ENCODE measurements at places on chromosomes 3 and 15.

GRCh38 chr3:127450331-127450730, 140.2 kb downstream of the TPRA1 start:
- no peak for DNase-seq

GRCh38 chr3:62332835-62333244, 40.5 kb downstream of the FEZF2 start:
- peak; percentile 19 for DNase-seq

DNA sequence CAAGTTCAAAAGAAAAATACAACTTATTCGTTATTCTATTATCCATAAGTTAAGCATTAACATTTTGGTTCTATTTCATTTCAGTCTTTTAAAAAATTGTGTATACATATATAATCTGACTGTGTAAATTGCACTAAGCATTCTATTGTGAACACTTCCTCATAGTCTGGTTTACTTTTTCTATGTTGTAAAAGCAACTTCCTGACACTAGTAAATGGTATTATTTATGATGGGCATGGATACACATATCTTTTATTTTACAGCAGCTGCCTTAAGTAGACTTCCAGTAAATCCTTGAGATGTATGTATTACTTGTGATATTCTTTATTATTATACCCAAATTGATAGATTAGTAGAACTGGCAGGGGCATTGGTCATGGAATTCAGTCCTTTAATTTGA, 58.2 kb downstream of the FNDC3B start:
- no peak for DNase-seq

- no peak for DNase-seq
Measured at GRCh38 chr15:68445351-68445750, 13.4 kb upstream of the ITGA11 start.

DNA sequence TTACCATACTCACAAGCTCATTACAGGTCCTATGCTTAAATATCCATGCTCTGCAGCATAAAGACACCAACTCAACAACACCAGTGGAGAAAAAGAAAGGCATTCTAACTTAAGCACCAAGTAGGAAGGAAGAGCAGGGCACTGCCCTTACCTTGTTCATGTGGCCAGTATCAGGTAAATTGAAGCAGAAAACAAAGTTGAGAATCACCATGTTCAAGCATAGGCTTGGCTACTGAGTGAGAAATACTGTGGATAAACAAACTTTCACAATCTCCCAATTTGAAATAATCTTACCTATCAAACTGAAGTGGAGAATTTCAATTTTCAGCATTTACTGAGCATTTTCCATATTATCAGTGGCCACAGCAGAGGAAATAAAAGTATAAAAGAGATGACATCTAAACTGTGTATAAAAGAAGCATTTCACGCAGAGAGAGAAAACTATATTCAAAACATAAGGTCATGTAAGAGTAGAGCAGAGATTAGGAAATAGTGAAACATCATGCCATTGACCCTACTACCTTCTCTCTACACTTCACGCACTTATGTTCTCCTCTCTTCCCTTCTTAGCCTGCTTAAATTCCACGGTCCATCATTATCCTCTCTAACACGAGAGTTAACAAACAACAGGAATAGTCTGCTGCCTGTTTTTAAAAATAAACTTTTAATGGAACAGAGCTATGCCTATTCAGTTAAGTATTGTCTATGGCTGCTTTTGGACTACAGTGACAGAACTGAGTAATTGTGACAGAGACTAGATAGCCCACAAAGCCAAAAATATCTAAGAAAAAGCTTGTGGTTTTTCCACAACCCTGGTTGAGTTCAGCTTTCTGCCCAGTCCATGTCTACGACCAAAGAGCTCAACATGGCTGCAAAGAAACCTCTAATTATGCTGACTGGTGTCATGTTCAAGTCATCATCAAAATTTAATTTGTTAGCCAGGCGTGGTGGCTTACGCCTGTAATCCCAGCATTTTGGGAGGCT, 142.5 kb downstream of the NR1I2 start:
- no peak for DNase-seq

DNA sequence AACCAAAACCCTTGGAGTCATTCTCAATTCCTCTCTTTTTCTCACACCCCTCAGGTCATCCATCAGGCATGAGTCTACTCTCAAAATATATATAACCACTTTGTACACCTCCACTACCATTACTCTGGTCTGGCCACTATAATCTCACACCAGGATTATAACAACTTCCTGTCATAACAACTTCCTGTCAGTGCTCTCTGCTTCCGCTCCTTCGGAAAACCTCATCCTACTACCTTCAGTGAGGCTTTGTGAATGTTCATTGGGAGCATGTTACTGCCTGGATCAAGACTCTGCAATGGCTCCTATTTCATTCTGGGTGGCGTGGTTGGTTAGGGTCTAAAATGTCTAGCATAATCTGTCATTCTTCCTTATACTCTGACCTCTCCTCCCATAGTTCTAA, 447.4 kb downstream of the MAGI1 start:
- DNase-seq: no peak

DNA sequence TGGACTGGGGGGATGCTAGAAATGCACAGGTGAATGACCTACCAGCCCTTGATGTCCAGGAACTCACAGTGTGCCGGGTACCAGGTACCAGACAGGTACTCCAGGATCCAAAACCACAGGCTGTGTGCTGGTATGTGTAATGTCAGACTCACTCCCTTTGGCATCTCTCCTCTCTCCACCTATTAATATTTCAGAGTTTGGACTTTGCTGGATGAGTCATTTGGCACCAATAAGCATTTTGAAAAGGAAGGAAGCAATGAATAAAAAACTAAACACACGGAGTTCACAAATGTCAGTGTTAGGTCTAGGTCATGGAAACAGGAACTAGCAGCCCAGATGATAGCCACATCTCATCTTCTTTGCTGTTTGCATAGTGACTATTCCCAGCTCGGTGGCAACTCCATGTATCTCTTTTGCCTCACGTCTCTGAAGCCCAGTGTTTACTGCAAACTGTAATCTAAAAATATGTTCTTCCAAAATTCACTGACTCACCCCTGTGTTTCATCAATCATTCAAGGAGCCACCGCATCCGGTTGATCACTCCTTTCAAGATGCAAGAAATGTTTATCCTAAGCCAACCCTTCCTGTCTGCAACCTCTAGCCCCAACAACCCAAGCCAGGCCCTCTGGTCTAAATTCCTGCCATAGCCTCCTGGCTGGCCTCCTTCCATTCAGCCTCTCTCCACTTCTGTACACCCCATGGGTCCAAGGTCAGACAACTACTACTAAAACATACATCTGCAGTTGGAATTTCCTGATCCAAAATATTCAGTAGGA, 8.4 kb downstream of the ITGB5 start:
- DNase-seq: peak; percentile 58

GRCh38 chr15:40999190-40999589, 45.9 kb downstream of the CHAC1 start:
- DNase-seq: no peak

DNA sequence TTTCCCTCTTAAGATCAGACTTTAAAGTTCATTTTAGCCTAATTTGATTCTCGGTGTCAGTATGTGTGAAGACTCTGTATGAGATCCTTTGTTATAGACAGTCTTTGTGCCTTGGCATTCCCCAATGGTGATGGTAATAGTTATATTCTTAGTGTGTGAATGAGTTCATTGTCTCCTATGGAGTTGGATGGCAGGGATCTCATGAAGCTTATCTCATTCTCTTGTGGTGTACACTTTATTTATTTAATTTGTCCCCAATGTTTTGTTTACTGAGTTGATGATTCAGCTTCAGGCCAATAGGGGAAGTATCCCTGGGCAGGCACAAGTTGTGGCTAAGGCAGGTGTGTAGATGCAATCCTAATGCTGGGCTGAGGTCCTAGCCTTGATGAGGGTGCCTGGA, 222.0 kb upstream of the DPPA4 start:
- DNase-seq: no peak

DNA sequence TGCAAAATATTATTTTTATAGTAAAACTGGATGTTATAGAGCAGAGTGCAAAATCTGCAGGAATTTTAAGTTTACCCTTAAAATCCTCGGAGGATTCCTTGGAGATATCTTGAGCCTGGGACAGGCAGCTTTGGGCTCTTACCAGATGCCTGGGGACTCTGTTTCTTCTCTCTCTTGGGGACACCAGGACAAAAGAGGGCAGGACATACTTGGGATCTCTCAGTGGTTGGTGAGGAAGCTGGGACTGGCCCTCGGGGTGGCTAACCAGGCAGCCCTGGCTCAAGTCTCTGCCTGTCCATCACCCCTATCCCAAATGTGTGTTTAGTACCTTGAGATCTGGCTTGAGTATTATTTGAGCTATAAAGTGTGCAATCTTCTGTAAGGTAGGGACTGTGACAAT, 38.6 kb downstream of the TKT start:
- no peak for DNase-seq

DNA sequence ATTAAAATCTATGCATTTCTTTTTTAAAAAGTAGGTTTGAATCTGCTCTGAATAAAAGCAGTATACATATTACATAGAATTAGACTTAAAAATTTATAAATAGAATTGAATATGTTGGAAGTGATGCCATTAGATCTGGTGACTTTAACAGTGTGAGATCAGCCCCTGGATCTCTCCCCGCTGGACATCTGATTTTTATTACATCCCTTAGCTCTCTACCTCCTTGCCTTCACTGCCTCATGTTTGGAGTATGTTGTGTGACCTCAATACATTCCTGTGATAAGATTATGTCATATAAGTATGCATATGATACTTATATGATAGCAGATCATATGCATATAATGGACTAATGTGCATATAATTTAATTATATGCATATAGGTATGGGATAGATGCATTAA, 643.4 kb upstream of the NR2F2 start:
- no peak for DNase-seq

DNA sequence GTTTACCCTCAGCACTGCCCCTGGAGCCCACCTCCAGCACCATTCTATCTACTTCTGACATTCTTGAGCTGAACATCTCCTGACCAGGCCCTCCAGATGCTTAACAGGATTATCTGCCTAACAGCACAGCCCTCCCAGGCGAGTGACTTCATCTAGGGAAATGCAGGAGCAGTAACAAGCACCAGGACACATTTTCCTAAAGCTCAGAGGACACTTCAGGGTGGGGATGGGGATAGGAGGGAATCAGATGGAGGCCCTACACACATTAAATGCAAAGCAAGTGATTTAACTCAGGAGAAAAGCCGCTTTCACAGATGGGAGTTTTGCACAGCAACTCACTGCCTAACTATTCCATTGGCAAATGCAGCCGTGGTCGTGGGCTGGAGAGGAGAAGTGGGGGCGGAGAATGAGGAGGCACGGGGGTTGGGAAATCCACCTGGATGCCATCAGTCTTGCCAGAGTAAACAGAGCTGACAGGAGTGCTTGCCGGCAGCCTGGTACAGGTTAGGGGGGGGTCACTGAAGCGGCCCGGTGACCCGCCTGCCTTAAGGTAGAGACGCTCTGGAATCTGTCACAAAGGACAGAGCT, 21.3 kb upstream of the BNC1 start:
- no peak for DNase-seq

- no peak for DNase-seq
Measured at GRCh38 chr3:54443561-54444161, 321.3 kb downstream of the CACNA2D3 start.

DNA sequence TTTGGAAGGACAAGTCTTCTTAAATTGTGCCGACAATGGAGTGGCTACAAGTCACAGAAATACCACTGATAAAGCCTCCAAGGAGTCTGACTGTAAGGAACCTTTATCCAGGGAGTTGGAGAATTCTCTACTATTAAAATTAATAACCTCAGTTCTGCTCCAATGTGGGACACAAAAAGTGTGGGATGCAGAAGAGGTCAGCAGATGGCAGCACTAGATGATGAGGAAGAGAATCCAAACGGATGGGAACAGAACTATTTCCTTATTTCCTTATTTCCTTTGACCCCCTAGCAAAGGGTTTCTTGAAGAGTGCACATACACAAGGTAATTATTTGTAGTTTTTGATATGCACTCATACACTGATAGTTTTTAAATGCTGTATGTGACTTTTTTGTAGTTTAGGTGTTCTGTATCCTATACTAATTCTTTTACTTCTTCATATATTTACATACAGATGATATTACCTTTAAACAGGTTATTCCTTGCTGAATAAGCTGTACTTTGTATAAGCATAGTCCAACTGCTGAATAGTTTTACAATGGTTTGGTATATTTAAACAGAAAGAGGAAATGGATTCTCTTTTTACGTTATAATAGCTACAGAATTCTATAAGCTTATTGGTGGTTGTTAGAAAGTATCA, 25.6 kb upstream of the NLGN1 start:
- peak; percentile 22 for DNase-seq

DNA sequence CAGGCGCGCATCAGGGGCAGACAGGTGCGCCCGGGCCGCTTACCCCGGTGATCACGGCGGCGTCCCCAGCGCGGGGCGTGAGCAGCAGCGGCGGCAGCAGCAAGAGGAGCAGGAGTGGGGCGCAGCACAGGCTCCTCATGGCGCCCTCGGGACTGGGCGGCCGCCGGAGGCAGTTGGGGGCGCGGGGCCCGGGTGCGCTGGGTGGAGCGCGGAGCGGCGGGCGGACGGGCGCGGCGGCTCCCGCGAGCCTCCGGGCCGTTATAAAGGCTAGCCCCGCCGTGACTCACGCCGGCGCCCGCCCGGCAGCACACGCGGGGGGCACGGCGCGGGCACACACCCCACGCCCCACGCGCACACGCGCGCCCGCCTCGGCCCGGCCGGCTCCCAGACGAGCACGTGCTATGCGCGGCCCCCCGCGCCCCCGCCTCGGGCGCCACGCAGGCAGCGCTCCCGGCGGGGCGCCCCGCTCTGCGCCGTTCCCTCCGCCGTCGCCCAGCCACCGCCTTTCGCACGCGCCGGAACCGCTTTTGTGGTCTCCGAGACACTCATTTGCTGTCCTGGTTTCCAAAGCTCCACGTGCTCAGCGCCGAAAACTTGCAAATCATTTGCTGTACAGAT, at the start of gene PROK2:
Gene PROK2 (minus strand): TSS at position 235 of the 618 bp plus-strand sequence. CDS start 96 bp downstream, at position 139.
- peak; percentile 25 for DNase-seq

GRCh38 chr3:42025370-42026138, 63.7 kb upstream of the ULK4 start:
- DNase-seq: peak; percentile 86

DNA sequence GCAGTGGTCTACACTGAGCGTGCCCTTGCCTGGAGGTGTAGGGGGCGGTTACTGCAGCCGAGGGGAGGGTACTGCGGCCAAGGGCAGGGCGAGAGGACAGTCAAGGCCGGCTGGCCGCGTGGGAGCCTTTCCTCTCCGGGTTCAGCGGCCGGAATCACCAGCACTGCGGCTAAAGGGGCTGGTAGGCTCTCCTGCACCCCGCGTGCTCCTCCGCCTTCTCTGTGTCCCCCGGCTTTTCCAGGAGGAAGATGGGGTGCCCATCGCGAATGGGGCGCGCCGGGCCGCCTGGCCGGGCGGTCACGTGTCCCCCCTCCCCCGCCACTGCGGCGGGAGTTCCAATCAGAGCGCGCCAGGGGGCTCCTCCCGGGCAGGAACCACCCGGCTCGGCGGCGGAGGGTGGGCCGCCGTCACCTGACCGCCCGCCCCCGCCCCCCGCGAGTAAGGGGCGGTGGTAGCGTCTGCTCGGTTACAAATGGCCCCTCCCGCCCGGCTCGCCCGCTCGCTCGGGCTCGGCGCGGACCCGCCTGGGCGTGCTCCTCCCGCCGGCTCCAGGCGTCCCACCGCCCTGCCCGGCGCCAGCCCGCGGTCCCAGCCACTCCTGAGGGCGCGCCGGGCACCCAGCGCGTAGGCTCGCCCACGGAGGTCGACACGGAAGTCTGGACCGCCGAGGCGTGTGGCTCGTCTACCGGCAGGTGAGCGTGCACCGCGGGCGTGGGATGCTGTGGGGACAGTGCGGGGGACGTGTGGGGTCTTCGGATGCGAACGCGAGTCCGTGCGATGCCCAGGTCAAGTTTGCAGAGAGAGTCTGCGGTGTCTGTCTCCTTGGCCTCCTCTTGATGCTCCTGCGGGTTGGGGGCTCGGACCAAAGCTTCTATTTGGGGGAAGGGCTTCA, 242.6 kb upstream of the TOPAZ1 start:
- DNase-seq: peak; percentile 26
